ENCODE measurements at places on chromosomes 2 and 18. TPM values are rescaled to one million over a fixed set of nuclear protein-coding genes. Genes with fewer than 3 reads are reported as not detected.
A peak's percentile ranks its signal among the peaks of the same experiment; 100 is the strongest.

Gene AGXT
- not detected for total RNA-seq

Gene SKA1
- total RNA-seq, result 45.6 TPM

DNA sequence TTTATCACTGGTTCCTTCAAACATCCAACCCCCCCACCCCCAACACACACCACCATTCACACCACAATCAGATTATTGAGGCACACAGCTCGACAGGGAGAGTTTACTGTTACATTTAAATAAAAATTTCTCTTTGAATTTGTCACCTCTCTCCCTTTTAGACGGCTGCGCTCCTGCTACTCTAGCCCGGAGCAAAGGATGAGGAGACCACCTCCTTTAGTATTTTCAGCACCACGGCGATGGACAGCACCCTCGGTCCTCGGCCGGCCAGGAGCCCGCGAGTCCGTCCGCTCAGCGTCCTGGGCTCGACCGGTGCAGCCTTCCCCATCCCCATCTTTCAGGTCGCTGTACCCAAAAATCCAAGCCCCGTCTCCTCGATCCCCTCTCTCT is 892 bp downstream of the CELF4 start:
- DNase-seq, result peak; percentile 42
- no peak overlapping the region for H3K4me3 ChIP-seq
- H3K27me3 ChIP-seq, result peaks cover 57% of the 10 kb centered on the region
- no peak overlapping the region for H3K27ac ChIP-seq

- peaks cover 9% of the 10 kb centered on the region for H3K27me3 ChIP-seq
- no peaks in the 10 kb centered on the region for H3K36me3 ChIP-seq
- no peak overlapping the region for H3K4me3 ChIP-seq
These were observed 34.3 kb downstream of the MRPL44 start for GRCh38 chr2:223991611-223992010.

GRCh38 chr2:31341351-31341750 is 73.2 kb downstream of the XDH start:
- H3K4me1 ChIP-seq, result no peaks in the 10 kb centered on the region
- H3K4me3 ChIP-seq, result no peak overlapping the region
- no peak for DNase-seq

DNA sequence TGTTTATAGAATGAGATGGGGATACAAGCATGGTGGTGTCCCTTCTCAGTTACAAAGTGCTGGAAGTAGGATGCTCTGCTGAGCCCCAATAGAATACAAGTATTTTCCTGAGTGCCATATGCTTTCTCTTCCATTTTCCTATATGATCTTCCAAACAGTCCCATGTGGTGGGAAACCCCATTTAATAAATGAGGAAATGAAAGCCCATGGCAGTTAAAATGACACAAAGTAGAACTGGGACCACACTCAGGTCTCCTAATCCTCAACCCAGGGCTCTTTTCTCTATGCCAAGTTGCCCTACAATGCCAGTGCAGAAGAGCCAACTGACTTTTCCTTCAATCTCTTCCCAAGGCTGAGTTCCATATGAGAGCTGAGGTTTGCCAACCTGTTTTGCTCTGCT is 210.2 kb upstream of the FBXO11 start:
- H3K4me3 ChIP-seq, result no peak overlapping the region
- H3K4me1 ChIP-seq, result peaks cover 42% of the 10 kb centered on the region
- DNase-seq, result no peak
- H3K36me3 ChIP-seq, result peaks cover 1% of the 10 kb centered on the region
- H3K27me3 ChIP-seq, result no peaks in the 10 kb centered on the region
- H3K27ac ChIP-seq, result no peak overlapping the region

GRCh38 chr2:202377207-202377761 is 1.2 kb downstream of the BMPR2 start:
- peaks cover 5% of the 10 kb centered on the region for H3K36me3 ChIP-seq
- H3K4me1 ChIP-seq, result peaks cover 27% of the 10 kb centered on the region
- H3K4me3 ChIP-seq, result peak overlapping the region; percentile 99
- peak; percentile 41 for DNase-seq
- peak overlapping the region; percentile 86 for H3K27ac ChIP-seq
- H3K27me3 ChIP-seq, result peaks cover 10% of the 10 kb centered on the region

DNA sequence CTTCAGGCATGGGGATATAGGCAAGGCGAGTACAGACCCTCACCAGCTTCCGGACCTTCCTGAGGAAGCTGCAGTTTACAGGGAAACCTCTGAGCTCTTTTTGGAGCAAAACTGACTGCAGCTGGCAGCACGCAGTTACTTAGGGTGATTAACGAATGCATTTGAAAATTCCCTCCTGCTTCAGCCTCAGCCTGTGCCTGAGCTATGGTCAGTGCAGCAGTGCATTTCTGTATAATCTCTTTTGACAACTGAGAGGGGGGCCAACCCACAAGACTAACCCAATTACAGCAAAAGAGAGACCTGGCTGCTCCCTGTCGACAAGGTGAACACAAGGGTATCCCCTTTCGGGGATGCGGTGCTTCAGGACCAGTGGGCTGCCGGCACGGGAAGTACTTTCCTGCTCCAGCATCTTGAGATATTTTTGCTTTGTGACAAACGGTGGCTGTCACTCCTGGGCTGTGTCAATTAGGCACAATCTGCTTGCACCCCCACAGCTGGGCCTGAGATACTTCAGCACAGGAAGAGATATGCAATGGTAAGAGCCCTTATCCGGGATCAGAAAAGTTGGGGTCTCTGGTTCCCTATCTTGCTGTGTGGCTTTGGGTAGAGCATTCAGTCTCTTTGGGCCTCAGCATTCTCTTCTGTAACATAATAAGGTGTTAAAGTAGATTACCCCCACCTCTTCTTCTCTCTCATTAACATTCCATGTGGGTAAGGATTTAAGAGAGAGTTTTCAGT is 141.0 kb downstream of the TMEM17 start:
- no peaks in the 10 kb centered on the region for H3K4me1 ChIP-seq
- no peak overlapping the region for H3K27ac ChIP-seq
- no peak overlapping the region for H3K4me3 ChIP-seq

DNA sequence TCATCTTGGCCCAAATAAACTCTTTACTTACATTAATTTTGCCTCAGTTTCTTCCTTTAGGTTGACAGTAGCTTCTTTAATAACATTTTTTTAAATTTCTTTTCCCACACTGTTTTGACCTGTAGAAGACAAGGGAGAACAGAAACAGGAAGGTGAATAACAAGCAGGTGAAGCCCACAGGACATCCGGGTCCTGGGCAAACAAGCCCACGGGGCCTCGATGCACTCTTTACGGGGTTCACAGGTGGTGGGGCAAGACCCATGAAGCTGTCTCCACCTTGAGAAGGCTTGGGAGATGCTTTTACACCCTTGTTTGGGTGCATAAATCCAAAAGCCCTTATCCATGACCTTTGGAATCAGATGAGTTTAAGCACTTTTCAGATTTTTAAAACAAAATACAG is 301.0 kb upstream of the MGAT5 start:
- DNase-seq, result no peak
- peaks cover 17% of the 10 kb centered on the region for H3K27me3 ChIP-seq
- no peak overlapping the region for H3K4me3 ChIP-seq
- H3K36me3 ChIP-seq, result no peaks in the 10 kb centered on the region
- H3K27ac ChIP-seq, result no peak overlapping the region

DNA sequence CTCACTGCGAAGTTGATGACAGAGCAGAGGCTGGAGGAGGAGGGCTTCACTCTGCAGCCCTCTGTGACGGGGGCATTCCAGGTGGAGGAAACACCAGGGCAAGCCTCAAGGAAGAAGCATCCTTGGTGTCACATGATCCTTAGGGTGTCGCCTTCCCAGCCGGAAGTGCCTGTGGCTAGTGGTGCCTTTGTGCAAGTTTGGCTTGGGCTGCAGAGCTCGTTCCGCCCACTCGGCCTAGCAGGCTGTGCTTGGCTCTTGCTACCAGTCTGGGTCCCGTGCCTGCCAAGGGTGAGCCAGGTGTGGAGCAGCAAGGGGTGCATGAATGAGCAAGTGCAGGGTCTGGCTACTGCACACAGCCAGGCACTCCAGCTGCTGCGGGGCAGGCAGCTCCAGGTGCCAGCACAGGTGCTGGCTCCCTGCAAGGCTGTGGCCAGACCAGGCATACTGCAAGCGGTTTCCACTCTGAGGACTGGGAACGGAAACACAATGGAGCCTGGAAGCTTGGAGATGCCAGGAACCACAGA is 325.3 kb upstream of the SMIM21 start:
- H3K27me3 ChIP-seq, result no peaks in the 10 kb centered on the region
- no peak for DNase-seq
- H3K4me3 ChIP-seq, result no peak overlapping the region
- H3K4me1 ChIP-seq, result no peaks in the 10 kb centered on the region
- no peak overlapping the region for H3K27ac ChIP-seq
